Small intestine (tissue), 16 donors: ENCODE measurements at places on chromosomes 1 and 21. TPM values are rescaled to one million over a fixed set of nuclear protein-coding genes. Genes with fewer than 3 reads are reported as not detected.

Gene OPRD1
- polyA plus RNA-seq = not detected

Gene LRP8
- polyA plus RNA-seq = 0.27 TPM

Gene ERICH3
- 0.15 TPM for polyA plus RNA-seq

Gene DIO1
- 0.44 TPM for polyA plus RNA-seq

Gene CD34
- polyA plus RNA-seq = 1.4 TPM

Gene FBXO2
- 5.7 TPM for polyA plus RNA-seq
